ENCODE measurements at places on chromosomes 7 and 10.
A peak's percentile ranks its signal among the peaks of the same experiment; 100 is the strongest.

DNA sequence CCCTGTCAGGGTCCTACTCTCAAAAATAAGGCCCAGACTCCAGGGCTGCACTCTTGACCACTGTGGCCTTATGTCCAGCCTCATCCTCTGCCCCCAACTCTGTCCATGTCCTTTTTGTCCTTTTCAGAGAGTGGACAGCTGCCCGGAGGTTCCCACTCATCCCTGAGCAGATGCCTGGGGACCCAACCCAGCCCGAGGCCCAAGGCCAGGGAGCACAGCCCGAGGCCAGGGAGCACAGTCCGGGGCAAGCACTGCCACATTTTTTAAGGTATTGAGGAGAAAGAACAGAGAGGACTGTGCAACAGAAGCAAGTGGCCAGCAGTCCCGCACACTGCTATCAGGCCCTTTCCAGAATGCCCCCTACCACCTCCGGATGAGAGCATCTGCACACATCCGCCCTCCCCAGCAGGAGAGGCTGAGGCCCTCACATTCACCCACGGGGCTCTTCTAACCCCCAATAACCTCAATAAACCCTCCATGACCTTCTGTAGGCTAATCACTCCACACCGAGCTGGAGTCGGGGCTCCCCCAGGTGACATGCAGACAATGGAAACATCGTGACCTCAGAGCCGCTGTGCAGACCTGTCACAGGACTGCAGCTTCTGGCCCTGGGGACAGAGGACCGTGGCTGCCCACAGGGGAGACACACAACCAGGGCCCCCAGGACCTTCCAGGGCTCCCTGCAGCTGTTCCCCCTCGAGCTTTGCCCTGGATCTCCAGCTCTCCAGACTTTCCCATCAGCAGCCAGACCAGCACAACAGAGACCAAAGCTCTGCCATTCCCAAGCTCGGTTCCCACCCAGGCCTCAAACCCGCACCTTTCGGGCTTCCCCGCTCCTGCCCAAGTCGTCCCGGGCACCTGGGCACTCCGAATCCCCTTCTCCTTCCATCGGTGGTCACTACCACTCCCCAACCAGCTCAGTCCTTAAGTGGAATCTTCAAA lies 51.4 kb downstream of the CAMK2B start:
- no peak for DNase-seq

GRCh38 chr10:7544203-7544602 lies 122.6 kb downstream of the ITIH5 start:
- no peak for DNase-seq

- no peak for DNase-seq
These were observed 22.4 kb upstream of the PPA1 start for GRCh38 chr10:70255329-70256299.

- no peak for DNase-seq
These were observed 48.6 kb upstream of the SLIT1 start for GRCh38 chr10:97234400-97234799.

DNA sequence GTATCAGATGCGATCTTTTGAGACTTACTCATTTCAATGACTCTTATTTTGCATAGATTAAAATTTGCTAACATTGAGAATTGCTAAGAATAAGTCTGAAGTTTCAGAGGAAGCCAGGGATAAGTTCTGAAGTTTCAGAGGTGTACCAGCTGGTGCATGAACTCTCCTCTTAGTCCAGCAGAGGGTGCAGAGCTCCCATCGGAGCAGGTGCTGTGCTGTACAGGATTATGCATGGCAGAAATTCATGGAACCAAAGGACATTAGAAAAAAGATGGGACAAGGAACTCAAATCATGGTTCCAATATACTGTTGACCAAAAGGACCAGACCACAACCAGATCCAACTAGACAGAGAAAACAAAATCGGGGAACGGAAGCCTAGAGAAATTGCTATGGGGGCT lies 41.9 kb downstream of the MGAM2 start:
- DNase-seq: no peak

GRCh38 chr7:76395965-76396726 lies 13.4 kb downstream of the SSC4D start:
- no peak for DNase-seq

- no peak for DNase-seq
These were observed 105.6 kb upstream of the BAIAP2L1 start for GRCh38 chr7:98506471-98506870.

- no peak for DNase-seq
These were observed 39.5 kb downstream of the LRMDA start for GRCh38 chr10:75470901-75471300.

DNA sequence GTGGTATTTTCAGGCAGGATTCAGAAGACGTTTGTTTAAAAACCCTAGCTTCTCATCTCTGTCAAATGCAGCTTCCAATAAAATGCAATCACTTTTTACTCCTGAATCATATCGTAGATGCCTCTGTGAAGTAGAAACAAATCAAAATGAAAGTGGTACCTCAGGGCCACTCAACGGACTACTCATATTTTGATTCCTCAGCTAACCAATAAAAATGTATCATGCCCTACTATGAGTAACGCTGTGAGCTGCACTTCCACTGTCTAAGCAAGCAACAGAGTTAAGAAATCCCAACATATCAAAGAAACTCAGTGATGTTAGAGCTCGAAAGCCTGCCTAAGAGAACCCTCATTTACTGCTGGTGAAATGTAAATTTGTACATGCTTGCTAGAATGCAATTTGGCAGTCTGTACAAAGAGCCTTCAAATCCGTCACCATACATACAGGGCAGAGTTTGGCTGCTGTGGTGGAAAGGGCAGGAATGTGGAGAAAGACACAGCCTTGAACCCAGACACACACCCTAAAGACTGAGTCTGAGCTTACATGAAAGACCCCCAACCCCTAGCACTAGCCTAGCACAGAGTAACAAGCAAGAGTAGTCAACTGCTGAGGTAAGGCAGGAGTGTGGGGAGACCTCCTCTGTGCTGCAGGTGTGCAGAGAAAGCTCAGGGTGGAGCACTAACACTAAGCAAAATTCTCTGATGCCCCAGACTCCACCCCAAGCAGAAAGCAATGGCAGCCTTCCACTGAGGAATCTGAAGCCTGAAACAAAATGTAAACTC lies 151.5 kb downstream of the ANK3 start:
- no peak for DNase-seq

DNA sequence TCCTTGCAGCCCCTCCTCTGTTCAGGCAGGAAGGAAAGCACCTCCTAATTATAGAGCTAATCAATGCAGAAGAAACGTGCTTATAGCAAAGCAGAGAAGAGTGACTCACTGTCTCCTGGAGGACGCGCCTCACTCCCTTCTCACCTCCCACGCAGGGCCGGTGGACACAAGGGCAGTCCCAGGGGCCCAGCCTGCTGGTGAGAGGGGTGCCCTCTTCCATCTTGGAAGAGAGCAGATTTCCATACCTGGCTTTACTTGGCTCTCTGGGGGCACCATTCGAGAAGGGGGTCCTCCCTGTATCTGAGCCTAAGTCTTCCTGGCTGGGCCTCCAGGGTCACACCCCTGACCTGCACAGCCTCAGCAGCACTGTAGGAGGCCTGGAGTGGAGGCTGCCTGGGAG lies 55.8 kb downstream of the RASGEF1A start:
- no peak for DNase-seq

DNA sequence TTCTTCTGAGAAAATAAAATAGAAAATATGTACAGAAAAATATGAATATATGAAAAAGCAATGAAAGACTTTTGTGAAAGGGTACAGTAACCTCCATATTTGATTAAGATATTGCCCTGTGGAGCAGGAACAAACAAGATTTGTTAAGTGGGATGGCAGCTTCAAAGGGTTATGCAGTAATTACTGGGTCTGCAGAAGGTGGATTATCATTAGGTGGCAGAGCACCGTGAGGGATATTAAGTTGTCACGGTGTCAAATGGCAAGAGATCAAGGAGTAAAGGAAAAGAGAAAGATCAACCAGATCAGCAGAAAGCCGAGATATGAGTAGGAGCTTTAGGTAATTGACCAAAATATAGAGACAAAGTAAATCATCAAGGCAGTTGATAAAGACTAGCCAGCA lies 44.1 kb downstream of the DGKB start:
- DNase-seq: no peak

- DNase-seq: no peak
These were observed 32.4 kb upstream of the MTPN start for GRCh38 chr7:136009488-136010079.

GRCh38 chr10:47371629-47372485 lies 12.2 kb downstream of the ZNF488 start:
- no peak for DNase-seq

- no peak for DNase-seq
These were observed 32.1 kb downstream of the FAS start for GRCh38 chr10:89022734-89023133.

- DNase-seq: peak; percentile 10
These were observed 54.7 kb downstream of the ADAMTS14 start for GRCh38 chr10:70726909-70727495.

- DNase-seq: no peak
These were observed 505.1 kb upstream of the FOXK1 start for GRCh38 chr7:4177001-4177400.

GRCh38 chr7:91162436-91162835 lies 101.8 kb upstream of the FZD1 start:
- no peak for DNase-seq

All from hypothalamus (tissue), 51 donors.